ENCODE measurements at places on chromosomes 3 and 15. TPM values are rescaled to one million over a fixed set of nuclear protein-coding genes. Genes with fewer than 3 reads are reported as not detected.

Gene C3orf52
- total RNA-seq: 10.7 TPM

Gene TUSC7
- total RNA-seq: not detected

Gene TRH
- 2.5 TPM for total RNA-seq

Gene RTP1
- total RNA-seq: not detected

Gene NMNAT3
- 1.8 TPM for total RNA-seq

Gene DGKG
- total RNA-seq: 0.27 TPM

All from fibroblast of the aortic adventitia (primary cell).